Activated CD4-positive, alpha-beta T cell treated with anti-CD3 and anti-CD28 coated beads for 1 hour (primary cell): ENCODE measurements at places on chromosomes 1 and 21.

DNA sequence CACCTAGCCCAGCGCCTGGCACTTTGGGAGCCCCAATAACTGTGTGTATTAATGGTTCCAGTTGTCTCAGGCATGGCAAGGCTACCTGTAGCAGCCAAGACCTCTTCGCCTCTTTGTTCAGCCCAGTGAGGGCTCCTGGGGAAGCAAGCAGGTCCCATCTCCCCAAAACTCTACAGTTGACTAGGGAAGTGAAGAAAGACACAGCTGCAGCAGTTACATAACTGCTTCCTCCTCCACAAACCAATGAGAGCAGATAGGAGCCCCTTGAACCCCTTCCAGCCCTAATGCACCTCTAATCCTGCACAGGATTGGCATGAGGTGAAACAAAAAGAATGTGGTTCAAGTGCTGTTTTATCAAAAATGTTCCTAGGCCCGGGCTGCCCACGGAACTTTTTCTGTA is 100.5 kb downstream of the SYF2 start:
- DNase-seq: no peak

- DNase-seq: no peak
Measured at GRCh38 chr1:116076831-116077230, 34.4 kb upstream of the MAB21L3 start.

- no peak for DNase-seq
Measured at GRCh38 chr21:33981391-33982101, 65.9 kb upstream of the ATP5PO start.

- no peak for DNase-seq
Measured at GRCh38 chr1:51837243-51837642, 41.3 kb downstream of the NRDC start.

DNA sequence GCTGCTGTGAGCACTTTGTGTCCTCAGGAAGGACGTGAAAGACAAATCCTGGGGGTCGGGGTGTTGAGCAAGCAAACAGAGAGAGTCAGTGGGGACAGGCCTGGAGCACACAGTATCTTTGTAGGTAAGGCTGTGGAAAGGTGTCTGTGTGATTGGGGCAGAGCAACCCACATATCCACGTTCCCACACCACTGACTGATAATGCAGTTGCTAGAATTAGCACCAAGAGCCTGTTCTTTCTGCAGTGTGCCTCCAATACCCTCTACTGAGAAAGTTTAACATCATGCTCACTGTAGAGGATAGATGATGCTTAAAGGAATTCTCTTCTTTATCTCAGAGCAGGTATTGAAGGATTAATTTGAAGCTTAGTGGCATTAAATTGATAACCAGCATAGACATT is 161.1 kb downstream of the PIK3R3 start:
- DNase-seq: no peak

DNA sequence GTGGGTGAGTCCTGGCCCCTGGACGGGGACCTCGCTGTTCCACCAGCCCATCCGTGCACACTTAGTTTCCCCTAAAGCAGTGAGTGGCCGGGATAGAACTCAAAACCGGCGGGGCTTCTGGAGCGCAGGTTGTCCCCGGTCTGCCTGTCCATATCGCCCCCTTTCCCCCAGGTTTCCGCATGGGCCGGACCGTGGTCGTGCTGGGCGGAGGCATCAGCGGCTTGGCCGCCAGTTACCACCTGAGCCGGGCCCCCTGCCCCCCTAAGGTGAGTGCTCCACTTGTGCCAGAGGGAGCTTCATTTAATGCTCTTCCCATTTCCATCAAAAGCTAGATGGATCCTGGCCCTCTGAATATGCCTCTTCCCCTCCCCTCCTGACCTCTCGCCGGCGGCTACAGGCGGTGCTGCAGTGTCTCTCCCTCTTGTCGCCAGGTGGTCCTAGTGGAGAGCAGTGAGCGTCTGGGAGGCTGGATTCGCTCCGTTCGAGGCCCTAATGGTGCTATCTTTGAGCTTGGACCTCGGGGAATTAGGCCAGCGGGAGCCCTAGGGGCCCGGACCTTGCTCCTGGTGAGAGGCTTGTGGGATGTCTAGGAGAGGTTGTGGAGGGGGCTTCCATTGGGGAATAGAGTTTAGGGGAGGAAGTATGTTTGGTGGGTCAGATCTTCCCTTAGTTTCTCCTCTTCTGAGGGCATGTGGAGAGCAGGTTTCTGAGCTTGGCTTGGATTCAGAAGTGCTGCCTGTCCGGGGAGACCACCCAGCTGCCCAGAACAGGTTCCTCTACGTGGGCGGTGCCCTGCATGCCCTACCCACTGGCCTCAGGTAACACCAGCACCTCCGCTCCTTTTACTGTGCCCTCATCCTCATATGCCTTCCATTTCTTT is 683 bp downstream of the PPOX start:
- no peak for DNase-seq

- no peak for DNase-seq
Measured at GRCh38 chr1:100231721-100232120, 17.9 kb downstream of the DBT start.

DNA sequence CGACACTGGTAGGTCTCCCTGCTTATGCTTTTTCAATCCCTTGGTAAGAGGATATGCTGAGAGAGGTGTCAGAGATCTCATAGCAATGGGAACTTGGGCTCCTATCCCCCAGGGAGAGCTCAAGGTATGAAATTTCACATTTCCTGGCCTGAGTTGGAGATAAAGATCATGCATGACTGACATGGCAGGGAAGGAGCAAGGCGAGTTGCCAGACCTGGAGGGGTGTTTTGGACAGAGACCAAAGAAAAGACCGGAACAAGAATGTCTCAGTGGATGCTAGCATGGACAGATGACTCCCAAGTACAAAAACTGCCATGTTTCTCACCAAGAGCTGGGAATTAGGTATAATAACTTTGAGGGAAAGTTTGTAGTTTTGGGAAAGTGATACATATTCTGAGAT is 334.1 kb upstream of the B3GALT2 start:
- no peak for DNase-seq

DNA sequence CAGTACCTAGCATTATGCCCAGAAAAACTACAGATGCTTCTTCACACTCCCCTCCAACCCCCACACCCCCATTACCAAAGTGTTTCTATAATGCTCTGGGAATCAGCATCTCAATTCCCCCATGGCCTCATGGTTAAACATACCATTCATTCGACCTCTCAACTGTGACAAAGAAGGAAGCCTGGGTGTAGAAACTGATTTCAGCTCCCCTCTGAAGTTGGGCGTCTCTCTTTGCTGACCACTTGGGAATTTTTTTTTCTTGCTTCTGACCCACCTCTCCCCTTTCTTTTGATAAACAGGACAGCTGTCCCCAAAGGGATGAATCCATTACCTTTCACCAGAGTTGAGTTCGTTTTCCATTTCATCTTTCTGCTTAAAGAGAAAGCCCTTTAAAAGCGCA is 116.4 kb upstream of the HOOK1 start:
- DNase-seq: no peak

DNA sequence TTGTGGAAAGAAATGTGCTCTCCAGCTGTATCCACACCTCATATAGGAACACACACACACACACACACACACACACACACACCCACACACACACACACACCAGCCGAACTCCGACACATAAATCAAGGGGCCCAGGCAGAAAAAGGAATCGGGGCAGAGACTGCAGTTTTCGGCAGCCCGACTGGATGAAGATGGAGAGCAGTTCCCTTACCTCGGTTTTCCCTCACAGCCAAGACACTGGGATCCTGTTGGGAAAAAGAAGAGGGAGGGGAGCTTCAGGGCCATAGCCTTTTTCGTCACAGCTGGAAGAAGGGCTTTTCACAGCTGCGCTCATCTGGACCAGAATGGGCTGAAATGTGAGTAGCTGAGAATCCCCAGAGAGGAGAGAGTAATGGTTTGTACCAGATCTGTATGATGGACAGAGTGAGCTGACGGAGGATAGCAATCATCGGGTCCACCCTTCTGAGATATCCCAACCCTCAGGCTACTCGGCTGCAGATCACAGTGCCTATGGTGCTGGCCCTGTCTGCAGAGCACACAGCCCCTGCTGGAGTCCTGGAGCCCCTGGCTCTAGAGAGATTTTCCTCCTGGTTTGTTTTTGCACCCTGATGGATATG is 37.7 kb downstream of the PIK3C2B start:
- DNase-seq: no peak

- DNase-seq: no peak
Measured at GRCh38 chr1:167543199-167543990, 10.2 kb downstream of the CREG1 start.

GRCh38 chr1:41144285-41144684 is 97.8 kb downstream of the SCMH1 start:
- no peak for DNase-seq

DNA sequence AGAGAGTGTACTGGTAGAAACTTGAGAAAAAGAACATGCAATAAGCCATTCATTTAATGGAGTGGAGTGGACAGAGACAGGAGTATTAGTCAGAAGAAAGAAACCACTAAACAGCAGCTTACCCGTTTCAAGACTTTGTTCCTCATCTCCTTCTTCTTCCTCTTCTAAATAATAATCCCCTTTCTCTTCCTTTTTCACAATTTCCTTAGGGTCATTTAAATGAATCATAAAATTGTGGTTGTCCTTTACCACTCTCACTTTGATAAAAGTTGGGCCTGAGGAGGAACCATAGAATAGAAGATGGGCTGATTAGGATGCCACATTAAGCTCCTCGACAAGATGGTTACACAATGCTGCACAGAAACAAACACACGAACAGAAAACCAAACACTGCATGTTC is 109.6 kb downstream of the WDR3 start:
- no peak for DNase-seq

DNA sequence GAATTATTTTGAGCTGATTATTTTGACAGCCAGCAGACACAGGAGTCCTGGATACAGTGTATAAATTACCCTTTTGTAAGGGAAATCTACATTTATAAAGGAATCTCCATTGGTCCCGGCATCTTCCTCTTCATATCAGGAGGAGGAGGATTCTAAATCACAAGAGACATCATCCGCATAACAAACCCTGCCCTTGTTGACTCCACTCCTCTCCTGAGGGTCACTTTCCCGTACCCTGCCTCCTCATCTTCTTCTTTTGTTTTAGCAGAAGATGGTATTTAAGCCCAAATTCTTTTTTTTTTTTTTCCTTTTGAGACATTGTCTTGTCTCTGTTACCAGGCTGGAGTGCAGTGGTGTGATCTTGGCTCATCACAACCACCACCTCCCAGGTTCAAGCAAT is 14.6 kb upstream of the PKNOX1 start:
- DNase-seq: no peak

- DNase-seq: no peak
Measured at GRCh38 chr1:198304431-198304830, 147.6 kb downstream of the NEK7 start.

- DNase-seq: no peak
Measured at GRCh38 chr1:115560027-115560426, 81.7 kb upstream of the VANGL1 start.
